ENCODE measurements at places on chromosomes 6 and 20.
A peak's percentile ranks its signal among the peaks of the same experiment; 100 is the strongest.

DNA sequence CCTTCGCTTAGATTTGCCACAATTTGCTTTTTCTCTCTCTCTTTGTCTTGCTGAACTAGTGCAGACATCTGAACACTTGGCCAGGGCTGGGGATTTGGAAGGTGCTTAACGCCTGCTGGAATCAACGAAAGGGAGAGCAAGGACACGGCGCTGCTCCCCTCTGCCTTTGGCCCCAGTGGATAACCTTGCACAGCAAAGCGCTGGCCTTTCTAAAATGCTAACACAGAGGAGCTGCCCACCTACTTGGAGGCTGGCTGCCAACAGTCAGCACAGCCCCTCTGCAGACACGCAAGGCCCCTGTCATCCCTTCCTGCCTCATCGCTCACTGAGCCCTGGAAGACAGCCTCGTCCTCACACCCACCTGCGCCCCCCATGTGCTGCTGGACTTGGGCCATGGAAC is 37.5 kb downstream of the C20orf203 start:
- DNase-seq: no peak

- DNase-seq: no peak
Observed at GRCh38 chr20:23072892-23073586, 13.1 kb downstream of the CD93 start.

GRCh38 chr6:142008016-142008735 is 124.5 kb upstream of the GJE1 start:
- no peak for DNase-seq

GRCh38 chr6:76697585-76697984 is 625.1 kb upstream of the IMPG1 start:
- DNase-seq: no peak

- no peak for DNase-seq
Observed at GRCh38 chr20:46622165-46622564, 29.1 kb downstream of the SLC13A3 start.

GRCh38 chr20:14916360-14916920 is 579.0 kb upstream of the FLRT3 start:
- no peak for DNase-seq

DNA sequence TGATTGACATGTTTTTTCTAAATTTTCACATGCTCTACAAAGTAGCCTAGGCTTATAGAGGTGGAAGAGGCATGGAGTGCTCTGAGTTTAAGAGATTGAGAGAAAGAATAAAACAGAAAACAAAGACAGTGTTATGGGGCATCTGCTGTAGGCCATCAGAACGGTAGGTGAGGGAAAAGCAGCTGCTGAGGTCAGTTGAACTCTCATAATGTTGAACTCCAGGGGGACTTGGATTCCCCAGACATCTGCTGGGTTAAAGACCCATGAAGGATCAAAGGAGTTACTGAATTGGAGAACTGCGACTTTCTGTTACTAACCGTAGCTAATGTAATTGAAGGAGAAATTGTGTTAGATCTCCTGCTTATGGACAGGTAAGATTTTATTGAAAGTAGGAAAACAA is 333.9 kb downstream of the TFAP2B start:
- DNase-seq: no peak

- no peak for DNase-seq
Observed at GRCh38 chr6:20167601-20168000, 44.7 kb downstream of the MBOAT1 start.

GRCh38 chr6:90227213-90227612 is 69.4 kb downstream of the BACH2 start:
- no peak for DNase-seq

DNA sequence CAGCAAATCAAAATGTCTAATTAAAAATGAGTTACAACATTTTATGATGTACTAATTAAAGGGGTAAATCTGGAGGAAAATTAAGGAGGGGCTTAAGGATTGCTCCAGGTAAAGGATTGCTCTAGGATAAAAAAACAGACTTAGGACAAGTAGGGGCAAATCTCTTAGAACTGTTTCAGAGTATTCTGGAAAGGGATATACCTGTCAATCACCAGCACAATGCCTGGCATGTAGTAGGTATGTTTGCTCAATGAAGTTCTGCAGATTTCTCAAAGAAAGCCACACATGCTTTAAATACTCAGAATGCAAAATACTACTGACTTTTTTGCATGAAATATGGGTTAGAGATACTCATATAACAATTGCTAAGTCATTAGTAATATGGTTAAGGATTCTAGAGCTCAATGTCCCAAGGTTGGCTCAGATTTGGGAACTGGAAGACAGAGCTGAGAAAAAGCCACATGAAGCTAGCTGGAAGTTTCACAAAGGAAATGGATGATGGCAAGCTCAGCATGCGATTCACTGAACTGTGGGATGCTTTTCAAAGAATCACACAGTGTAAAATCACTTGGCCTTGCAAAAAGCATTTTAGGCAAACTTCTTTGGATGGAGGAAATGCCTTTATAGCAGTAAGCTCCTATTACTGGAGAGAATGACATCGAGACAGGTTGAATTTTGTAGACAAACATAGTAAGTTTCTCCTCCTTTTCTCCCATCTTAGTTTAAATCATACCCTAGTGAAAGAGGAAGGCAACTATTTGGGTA is 72.8 kb downstream of the MAP3K5 start:
- DNase-seq: no peak

DNA sequence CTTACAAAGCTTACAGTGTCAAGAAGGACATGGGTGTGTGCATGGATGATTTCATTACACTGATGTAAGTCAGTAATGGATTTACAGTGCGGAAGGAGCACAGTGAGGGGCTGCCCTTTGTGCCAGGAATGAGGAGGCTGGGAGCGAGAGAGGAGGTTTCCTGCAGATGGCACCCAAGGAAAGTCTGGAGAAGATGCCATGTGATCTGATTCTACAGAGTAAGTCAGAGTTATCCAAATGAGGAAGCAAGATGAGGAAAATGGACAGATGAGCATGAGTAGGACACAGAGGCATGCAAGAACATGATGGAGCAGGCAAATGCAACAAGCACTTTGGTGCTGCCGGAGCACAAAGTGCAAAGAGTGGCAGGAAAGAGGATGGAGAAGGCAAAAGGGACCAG is 29.7 kb downstream of the MAP7 start:
- no peak for DNase-seq

DNA sequence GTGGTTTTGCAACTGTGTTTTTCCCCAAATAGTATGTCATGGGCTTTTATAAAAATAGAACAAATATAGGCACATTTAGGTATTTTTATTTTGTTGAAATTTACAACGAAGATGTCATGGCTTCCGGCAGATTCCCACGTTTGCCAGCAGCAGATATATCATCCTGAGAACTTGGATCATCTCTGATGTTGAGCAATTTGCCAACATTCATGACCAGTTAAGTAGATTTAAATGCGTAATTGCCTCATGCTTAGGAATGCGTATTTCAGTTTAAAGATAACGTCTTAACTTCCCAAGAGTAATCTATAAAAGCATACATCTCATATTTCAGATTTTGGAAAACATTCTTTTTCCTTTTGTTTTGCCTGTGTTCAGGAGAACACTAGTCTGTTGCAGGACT is 457.8 kb downstream of the QKI start:
- DNase-seq: no peak

DNA sequence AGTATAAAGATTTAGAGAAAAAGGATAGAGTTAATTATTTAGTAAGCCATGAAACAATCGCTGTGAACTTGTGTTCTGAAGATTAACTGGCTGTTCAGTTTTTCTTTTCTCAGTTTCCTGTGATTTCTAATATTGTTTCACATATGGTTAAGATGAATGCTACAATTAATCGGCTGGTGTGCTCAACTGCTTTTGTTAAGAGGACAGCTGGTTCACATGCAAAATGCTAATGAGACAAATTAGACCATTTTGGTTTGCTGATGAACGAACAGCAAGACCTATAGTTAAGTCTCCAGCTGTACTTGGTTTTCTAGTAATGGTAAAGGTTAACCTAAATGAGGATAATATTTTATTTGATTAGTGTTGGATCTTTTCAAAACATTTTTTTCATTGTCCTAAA is 10.8 kb upstream of the NHSL1 start:
- DNase-seq: no peak

- DNase-seq: no peak
Observed at GRCh38 chr20:18663932-18664331, 76.1 kb downstream of the DTD1 start.

- peak; percentile 64 for DNase-seq
Observed at GRCh38 chr6:3372912-3373554, 83.8 kb downstream of the SLC22A23 start.

- no peak for DNase-seq
Observed at GRCh38 chr6:103870970-103871369, 988.7 kb downstream of the HACE1 start.

GRCh38 chr6:3773678-3774298 is 22.3 kb upstream of the PXDC1 start:
- DNase-seq: peak; percentile 10

GRCh38 chr6:135861189-135861588 is 9.7 kb downstream of the PDE7B start:
- DNase-seq: no peak

- no peak for DNase-seq
Observed at GRCh38 chr6:44315951-44316350, 2.8 kb upstream of the AARS2 start.

DNA sequence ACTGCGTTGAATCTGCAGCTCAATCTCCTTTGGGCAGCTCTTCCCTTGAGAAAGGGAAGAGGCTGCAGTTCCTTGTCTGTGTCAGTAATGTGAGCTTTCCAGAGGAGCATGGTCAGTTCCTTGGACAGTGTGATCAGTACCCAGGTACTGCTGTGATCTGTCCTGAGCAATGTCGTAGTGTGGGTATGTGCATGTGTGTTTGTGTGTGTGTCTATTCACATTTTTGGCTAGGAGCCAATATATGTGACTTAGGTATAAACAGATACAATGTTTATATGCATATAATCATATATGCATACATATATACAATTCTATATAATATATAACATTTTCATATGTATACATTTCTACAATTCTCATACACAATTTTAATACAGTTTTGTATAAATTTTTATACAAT is 85.4 kb upstream of the OLIG3 start:
- DNase-seq: no peak

- DNase-seq: no peak
Observed at GRCh38 chr20:42218621-42219374, 600.6 kb upstream of the CHD6 start.
